ENCODE measurements at places on chromosomes 2 and 18. TPM values are rescaled to one million over a fixed set of nuclear protein-coding genes. Genes with fewer than 3 reads are reported as not detected.

- DNase-seq, result peak; percentile 35
Observed at GRCh38 chr18:80176334-80177073, 67.4 kb downstream of the ADNP2 start.

- peak; percentile 42 for DNase-seq
Observed at GRCh38 chr2:46866770-46867246, 48.8 kb downstream of the MCFD2 start.

- DNase-seq, result no peak
Observed at GRCh38 chr2:69954084-69954483, 7.3 kb downstream of the ASPRV1 start.

GRCh38 chr18:79912409-79912991 lies 39.0 kb downstream of the SLC66A2 start:
- DNase-seq, result no peak

- no peak for DNase-seq
Observed at GRCh38 chr2:58054264-58054663, 7.7 kb downstream of the VRK2 start.

DNA sequence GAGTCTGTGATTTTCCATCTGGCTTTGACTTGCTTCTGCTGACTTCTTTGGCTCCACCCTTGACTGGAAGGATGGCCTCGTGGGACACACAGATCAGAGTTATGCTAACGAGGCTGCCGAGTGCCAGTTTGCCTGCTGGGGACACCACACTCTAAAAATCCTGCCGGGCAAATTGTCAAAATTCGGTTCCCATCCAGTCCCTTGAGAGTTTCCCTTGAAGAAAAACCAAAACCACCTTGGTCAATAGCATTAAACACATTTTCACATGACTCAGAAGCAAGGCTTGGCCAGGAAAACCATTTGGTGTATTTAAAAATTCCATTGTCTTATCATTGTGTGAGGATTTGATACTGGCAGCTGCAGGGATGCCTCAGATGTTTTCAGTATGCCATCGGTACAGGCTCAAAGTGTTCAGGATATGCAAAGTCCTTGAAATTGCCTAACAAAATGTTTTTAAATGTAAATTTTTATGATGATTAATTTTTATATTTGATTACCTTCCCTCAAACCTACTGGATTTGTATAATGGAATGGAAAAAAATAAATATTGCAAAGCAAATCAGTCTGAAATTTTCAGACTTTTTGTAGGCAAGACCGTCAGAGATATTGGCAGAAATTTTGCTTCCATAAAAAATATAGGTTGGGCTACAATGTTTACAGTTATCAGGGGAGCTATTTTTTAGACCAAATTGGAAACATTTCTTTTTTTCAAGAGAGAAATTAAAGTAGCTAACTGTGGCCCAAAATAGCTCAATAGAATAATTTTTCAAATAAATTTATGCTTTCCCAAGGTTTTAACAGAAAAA lies 41.6 kb downstream of the KCNE4 start:
- DNase-seq, result peak; percentile 82

- DNase-seq, result no peak
Observed at GRCh38 chr2:57397550-57398360, 648.9 kb upstream of the VRK2 start.

DNA sequence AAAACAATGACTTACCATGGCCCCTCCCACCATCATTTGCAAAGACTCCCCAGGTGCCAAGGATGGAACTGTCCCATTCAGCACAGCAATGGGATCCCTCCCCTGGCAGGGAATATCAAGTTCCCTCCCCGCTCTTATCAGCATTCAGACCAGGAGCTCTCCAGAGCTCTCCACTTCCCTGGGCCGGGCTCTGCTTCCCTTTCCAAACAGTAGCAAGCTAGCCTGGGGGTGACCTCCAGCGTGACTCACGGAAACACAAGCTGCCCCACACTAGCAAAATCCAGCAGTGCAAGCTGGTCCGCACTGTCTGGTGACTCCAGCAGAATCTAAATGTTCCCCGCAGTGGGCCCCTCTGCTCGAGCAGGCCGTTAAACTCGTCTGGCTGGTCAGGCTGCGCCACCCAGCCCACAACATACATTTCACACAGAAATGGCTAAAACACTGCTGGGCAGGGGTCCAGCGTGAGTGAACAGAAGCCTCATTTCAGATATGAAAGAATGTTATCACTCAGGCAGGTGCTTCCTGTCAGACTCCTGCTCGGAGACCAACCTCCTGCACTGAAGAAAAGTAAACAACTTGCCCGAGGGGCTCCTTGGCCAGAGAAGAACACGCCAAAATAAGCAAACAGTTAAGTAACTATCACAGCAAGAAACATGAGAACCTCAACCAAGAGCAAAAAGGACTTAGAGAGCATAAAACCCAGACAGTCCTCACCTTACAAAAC lies 33.9 kb downstream of the STAT1 start:
- peak; percentile 89 for DNase-seq

- DNase-seq, result no peak
Observed at GRCh38 chr2:47177043-47177565, 22.0 kb upstream of the STPG4 start.

DNA sequence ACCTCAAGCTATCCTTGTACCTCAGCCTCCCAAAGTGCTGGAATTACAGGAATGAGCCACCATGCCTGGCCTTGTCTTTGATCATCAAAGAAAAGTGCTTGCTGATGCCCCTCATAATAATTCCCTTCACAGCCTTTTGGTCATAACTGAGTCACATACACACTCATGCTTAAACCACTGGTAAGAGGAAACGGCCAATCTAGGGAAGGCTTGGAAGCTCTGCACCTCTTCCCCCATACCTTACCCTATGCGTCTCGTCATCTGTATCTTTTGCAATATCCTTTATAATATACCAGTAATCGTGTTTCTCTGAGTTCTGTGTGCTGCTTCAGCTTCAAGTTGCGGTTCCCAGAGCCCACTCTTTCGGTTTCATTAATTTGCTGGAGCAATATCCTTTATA lies 4.8 kb upstream of the RNF138 start:
- DNase-seq, result no peak

GRCh38 chr2:139175510-139175909 lies 395.3 kb upstream of the NXPH2 start:
- no peak for DNase-seq

DNA sequence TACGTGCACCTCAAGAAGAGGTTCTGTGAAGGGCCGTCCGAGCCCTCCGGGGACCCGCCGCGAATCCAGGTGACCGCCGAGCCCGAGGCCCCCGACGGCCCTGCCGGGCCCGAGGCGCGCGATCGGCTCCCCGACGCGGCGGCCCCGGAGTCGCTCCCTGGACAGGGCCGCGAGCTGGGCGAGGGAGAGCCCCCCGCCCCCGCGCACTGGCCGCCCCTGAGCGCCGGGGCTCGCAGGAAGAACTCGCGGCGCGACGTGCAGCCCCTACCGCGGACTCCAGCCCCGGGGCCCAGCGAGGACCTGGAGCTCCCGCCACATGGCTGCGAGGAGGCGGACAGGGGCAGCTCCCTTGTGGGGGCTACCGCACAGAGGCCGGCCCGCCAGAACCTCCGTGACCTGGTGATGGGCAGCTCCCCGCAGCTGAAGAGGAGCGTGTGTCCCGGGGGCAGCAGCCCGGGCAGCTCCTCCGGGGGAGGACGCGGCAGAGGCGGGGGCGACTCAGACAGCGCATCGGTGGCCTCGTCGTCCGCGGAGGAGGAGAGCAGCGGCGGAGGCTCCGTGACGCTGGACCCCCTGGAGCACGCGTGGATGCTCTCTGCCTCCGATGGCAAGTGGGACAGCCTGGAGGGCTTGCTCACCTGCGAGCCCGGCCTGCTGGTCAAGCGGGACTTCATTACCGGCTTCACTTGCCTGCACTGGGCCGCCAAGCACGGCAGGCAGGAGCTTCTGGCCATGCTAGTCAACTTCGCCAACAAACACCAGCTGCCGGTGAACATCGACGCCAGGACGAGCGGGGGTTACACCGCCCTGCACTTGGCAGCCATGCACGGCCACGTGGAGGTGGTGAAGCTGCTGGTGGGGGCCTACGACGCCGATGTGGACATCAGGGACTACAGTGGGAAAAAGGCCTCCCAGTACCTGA lies 812 bp downstream of the SOWAHC start:
- DNase-seq, result peak; percentile 52

DNA sequence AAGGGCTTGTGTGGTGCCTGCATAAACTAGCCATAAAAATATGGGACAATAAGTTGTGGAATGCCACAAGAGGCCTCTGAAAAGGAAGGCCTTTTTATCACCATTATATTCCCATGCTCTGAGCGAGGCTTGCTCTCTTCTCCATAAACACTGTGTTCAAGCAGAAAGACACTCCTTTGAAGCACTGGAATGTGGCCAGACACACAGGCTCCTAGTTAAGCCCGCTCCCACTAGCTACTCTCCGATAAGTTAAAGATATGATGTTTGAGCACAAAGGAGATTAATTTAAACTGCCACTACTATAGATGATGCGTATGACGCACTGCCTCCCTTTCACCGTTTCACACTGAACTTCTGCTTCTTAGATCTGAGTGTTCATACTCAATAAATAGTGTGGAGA lies 188.7 kb upstream of the TWIST2 start:
- no peak for DNase-seq

- DNase-seq, result no peak
Observed at GRCh38 chr2:144510294-144510991, 9.5 kb downstream of the ZEB2 start.

DNA sequence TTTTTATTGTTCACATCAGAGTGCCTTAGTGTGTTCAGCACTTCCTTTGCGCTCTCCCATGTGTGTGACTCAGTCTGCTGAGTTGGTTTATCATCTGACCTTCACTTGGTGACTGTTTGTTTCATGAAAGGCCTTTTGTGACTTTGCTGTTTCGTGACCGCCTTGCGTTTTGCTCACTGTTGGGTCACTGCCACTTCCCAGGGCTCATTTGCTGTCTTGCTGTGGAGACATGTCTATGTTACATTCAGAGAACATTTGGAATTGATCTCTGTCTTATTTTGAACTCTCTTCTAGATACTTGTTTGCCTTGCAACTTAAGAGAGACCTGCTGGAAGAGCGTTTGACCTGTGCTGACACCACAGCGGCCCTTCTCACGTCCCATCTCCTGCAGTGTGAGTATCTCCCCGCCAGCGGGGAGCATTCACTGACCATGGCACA lies 54.7 kb downstream of the FARP2 start:
- DNase-seq, result no peak

DNA sequence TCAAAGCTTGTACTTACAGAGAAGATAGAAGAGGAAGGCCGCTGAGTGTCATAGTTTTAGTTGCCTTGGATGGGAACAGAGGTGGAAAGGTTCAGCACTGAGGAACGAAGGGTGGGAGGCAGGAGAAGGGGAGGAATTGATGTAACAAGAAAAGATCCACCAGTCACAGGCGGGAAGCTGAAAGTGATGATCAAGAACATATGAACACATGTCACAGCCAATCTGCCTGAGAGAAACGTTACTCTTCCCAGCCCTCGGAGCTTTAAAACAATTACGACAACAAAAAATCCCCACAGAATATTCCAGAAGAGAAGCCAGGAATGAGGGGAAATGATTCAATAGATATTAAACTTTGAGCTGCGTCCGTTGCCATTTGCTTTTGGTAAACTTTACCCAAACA lies 87.1 kb downstream of the TSHZ1 start:
- no peak for DNase-seq

DNA sequence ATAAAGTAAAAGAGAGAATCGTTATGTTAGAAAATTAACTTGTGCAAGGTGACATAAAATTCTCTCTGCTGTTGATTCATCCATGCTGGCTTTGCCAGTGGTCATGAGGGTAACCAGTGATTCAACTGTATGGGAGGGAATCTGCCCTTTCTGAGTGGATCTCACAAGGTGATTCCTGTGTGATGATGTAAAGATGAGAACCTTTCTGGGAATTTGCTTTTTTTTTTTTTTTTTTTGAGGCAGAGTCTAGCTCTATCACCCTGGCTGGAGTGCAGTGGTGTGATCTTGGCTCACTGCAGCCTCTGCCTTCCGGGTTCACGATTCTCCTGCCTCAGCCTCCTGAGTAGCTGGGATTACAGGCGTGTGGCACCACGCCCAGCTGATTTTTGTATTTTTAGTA lies 23.3 kb downstream of the RAB31 start:
- no peak for DNase-seq

DNA sequence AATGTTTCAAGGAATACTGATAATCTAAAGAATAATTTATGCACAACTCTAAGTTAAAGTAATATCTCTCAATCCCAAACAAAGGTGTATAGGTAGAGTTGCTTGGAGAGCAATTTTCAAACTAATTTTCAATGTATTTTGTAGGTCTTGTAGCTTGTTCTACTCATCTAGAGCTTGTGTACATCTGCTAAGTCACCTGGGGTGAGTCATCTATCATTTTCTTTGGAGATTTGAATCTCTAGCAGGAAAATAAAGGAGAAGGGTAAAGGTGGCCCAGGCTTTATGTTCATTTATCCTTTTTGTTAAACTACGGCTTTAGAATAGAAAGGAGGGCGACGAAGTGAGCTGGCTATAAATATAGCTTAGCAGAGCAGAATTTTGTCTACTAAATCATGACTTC lies 76.8 kb upstream of the THUMPD2 start:
- DNase-seq, result no peak

DNA sequence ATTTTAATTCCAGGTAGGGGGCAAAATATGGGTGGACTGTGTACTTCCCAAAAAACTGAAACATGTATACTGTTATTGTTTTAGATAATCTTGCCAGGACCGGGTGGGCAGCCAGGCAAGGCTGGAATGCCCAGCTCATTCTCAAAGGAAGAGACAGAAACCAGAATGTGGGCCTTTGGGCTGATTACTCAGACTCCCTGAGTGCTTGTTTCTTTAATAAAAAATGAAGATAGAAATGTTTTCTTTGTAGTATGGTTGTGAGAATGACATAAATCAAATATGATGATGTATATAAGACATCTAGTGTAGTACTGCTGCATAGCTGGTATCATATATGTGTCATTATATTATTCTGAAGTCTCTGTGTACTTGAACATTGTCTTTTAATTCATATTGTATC lies 231.6 kb upstream of the NT5C1B start:
- DNase-seq, result no peak

DNA sequence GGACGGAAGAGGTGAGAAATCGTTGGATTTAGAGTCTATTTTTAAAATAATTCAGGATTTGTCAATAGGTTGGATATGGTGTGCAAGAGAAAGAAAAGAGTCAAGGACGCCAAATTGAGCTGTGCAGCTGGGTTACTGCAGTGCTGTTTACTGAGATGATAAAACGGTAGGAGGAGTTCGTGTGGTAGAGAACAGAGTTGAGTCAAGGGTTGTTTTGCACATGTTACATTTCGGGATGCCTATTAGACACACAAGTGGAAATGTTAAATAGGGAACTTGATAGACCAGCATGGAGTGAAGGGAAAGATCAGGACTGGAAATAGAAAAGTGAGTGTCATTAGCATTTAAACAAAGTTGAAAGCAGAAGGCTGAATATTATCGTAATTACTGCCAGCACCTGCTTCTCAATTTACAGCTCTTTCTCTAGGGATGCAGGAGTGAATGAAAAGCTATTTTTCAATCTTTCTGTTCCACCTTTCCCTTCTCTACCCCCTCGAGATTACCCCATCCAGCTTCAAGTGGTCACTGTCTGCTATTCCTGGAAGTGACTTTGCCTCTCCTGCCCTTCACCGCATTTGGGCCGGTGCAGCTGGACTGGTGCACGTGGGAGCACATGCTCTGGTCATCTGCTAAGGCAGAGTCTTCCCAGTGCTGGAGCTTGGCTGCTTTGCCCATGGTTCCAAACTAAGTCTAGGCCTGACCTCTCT lies 30.3 kb downstream of the GPR75 start:
- DNase-seq, result no peak

GRCh38 chr2:238802957-238803356 lies 44.9 kb upstream of the TWIST2 start:
- no peak for DNase-seq

GRCh38 chr2:118844261-118845004 lies 3.0 kb downstream of the EN1 start:
- no peak for DNase-seq

GREB1L gene
- total RNA-seq, result 34.8 TPM
